ENCODE measurements at places on chromosomes 4 and X.

DNA sequence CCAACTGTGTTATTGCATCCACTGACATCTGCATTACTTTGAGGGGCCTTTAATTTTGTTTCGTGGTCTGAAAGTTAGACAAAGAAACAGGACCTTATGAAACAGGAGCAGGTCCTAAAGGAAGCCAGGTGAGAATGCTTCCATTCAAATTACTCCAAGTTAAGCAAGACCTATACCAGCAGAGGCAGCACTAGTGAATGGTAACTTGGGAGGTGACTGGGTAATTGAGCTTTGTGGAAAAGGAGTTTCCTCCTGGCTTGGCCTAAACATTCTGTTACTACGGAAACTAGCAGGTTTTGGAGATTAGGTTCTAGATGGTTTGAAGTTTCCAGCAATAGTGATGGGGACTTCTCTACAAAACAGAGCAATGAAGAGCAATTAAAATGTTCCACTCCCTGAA is 173.5 kb downstream of the NKX6-1 start:
- no peak for DNase-seq

- peak; percentile 28 for DNase-seq
Observed at GRCh38 chrX:154596290-154596929, 11.5 kb downstream of the CTAG1A start.

GRCh38 chr4:13452927-13453579 is 31.1 kb downstream of the RAB28 start:
- DNase-seq = no peak

GRCh38 chrX:111823128-111823527 is 52.9 kb upstream of the TRPC5OS start:
- no peak for DNase-seq

GRCh38 chr4:77854431-77855111 is 8.1 kb upstream of the MRPL1 start:
- no peak for DNase-seq

DNA sequence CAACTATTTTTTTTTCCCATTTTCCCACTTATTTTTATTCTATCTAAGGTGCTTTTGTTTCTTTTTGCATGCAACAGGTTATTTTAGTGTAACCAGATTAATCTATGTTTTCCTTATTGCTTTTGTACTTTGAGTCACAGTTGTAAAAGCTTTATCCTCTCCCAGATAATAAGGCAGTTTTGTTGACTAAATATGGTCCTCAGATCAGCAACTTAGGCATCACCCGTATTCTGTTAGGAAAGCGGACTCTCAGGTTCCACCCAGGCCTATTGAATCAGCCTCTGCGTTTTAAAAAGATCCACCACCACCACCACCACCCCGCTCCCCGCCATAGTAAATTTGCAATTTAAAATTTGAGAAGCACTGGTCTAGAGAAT is 58.6 kb upstream of the USP9X start:
- DNase-seq = no peak

GRCh38 chr4:129094347-129094746 is 1.0 kb upstream of the SCLT1 start:
- DNase-seq = no peak

GRCh38 chrX:34299451-34299967 is 167.4 kb upstream of the FAM47A start:
- DNase-seq = no peak

DNA sequence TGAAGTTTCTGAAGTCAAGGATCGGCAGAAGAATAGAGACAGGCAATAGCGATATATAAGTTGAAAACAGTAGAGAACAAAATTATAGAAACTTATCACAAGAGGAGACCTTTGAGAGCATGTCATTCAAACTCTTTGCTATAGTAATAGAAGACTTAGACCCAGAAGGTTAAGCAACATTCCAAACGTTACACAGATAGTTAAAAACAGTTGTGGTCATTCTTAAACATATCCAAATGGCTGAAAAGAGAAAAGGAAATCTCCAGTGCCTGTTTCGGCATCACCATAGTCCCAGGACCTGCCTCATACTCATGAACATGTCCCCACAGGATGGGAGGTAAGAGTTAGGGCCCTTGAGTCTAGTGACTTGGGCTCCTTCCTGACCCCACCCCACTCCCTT is 258.1 kb upstream of the NOCT start:
- DNase-seq = no peak

DNA sequence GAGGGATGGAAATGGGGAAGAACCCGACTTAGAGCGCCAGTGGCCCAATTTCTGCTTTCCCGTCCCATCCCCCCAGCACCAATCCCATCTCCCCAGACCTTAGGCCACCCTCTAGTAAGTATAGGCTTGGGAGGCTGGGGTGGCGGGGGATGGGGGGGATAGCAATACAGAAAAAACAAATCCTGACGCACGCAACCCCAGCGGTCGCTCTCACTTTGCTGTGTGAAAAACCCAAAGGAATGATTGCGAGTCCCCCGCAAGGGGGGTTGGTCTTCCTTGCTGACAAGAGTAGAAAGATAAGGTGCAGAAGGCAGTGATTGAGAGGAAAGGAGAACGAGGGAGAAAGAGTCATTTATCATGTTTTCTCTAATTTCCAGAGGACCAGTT is 863 bp downstream of the CPE start:
- no peak for DNase-seq

GRCh38 chr4:47566566-47566965 is 81.5 kb downstream of the ATP10D start:
- DNase-seq = no peak

DNA sequence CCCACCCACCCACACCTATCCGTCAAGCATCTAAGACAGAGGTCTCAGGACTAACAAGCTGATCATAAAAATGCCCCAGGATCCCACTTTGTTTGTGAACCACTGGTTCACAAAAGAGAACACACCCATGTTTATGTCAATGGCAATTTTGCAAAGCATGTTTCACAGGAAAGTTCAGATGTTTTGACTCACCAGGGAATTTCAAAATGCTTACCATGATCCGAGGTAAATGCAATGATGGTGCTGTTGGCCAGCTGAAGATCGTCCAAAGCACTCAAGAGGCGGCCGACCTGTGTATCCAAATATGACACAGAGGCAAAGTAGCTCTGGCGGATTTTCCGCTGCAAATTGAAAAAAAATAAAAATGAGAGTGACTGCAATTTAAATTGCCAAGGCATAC is 15.0 kb downstream of the IDS start:
- no peak for DNase-seq

DNA sequence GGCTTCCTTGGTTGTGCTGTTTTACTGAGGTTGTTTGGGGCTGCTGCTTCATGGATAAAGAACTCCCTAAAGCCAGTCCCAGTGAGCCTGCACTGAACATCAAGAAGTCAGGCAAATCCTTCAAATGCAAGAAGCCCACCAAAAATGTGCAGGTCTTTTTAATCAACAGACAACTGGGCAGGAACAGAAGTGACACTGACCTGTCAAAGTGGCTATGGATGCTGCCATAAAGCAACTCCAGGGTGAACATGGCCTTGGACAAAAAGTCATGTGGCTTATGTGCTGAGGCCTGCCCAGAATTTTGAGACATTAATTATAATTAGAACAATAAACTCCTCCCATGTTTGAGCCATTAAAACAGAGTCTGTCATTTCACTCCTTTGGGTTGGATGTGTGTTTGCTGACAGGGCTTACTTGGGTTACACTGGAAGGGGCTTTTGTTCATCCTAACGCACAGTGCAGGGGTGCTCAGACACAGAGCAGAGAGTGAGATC is at the start of gene ETDC:
TSS of gene ETDC (plus strand) at position 51 of the 494 bp plus-strand sequence. CDS start at position 51, 0 bp downstream.
- DNase-seq = no peak

GRCh38 chrX:39815631-39816030 is 282.1 kb downstream of the BCOR start:
- no peak for DNase-seq

- peak; percentile 43 for DNase-seq
Observed at GRCh38 chrX:129833153-129833990, 10.3 kb downstream of the ZDHHC9 start.

DNA sequence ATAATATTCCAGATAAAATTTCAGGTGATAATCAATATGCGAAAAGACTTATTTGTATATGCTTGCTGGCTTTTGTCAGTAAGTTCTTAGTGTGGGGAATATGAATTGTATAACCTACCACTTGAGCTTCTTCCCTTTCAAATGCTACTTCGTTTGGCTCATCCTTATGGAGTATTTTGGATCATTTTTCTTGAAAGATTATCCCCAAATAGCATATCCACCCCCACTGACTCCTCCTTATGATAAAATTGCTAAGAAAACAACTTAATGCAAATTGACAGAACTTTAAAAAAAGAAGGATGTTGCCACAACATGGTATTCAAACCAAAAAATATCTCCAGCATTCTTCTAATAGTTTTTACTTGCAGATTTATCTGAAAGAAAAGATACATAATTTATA is 393.3 kb downstream of the PPP3CA start:
- DNase-seq = no peak

DNA sequence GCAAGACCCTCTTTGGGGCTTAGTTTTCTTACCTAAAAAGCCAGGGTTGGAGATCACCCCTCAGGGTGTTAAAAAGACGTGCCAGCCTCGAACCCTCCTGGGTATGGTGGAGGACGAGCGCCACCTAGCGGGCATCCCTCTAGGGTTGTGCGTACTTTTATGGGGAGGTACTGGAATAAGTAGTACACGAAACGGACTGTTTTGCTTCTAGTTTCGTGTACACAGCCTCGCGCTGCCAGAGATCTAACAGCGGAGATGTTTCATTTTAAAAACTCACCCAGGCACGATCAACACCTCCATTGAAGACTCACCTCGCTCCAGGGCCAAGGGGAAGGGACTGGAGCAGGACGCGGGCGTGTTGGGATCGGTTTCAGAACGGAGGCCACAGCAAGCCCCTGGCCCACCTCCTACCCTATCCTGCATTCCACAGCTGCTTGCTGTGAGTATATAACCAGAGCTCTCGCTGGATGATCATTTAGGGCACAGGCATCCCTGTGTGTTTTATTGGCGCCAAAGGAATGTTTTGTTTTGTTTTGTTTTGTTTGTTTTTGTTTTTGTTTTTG is 4.8 kb upstream of the NKX3-2 start:
- DNase-seq = peak; percentile 90

- no peak for DNase-seq
Observed at GRCh38 chr4:7166981-7167700, 25.2 kb upstream of the SORCS2 start.

GRCh38 chr4:37934096-37934495 is 26.1 kb upstream of the PTTG2 start:
- no peak for DNase-seq

GRCh38 chrX:151505796-151506195 is 57.7 kb upstream of the PASD1 start:
- no peak for DNase-seq

GRCh38 chr4:84531689-84532088 is 32.6 kb upstream of the NKX6-1 start:
- DNase-seq = no peak

- DNase-seq = no peak
Observed at GRCh38 chr4:48902266-48902665, 4.3 kb downstream of the OCIAD2 start.

- no peak for DNase-seq
Observed at GRCh38 chr4:146458594-146458993, 63.1 kb downstream of the SLC10A7 start.

- DNase-seq = no peak
Observed at GRCh38 chr4:27007507-27007906, 146.9 kb downstream of the STIM2 start.

DNA sequence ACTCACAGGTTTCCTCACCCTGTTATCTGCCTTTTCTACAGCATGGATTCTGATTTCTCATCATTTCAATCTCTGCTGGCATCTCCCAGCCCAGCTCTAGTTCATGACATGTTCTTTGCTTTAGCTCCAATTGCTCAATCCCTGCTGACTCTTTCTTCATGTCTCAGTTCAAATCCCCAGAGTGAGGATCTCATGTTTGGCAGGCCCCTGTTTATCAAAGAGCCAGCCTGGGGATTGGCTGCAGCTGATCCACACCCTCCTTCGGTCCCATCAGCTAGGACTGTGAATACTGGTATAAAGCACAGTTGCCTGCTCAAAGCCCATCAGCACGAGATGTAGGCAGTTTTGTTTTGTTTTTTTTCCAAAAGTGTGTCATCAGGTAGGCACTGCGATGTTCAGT is 14.4 kb upstream of the CC2D2A start:
- DNase-seq = peak; percentile 43

DNA sequence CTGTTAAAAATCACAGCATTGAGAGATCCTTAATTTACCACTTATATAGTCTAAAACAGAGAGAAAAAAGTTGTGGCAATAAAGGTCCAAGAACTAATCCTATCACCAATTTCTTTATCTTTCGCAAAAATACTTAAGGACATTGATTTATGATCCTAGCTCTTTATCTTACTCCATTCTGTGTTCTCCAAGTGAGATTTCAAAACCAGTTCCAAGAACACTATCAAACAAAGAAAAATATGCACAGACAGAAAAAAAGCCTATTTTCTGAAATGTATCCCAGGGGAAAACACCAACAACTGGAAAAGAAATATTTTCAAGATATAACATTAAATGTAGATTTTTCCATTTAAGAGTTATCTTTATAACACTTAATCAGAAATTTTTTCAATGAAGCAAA is 172.8 kb downstream of the APBB2 start:
- DNase-seq = no peak

DNA sequence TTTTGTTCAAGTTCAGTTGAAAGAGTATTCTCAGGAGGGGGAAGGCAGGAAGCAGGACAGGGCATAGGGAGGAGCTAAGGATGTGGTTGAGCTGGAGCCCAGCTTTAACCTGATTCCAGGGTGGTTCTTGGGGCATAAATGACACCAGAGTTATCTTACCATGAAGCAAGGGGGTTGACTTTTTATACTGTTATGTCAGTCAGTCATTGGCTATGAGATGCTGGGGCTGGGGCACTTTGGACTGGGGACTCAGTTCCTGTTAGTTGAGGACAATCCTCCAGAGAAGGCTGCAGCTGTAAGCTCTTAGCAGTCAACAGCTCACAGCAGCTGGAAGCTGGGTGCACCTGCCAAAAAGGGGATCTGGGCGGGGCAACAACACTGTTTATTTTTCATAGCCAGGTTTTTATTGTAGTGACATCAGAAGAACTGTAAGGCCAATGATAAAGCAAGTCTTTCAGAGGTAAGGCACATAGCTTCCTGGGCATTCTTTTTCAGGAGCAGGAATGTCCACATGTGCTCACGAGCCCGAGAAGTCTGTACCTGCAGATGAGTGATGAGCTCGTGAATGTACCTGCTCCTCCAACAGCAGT is 78.5 kb downstream of the MID1IP1 start:
- DNase-seq = no peak

DNA sequence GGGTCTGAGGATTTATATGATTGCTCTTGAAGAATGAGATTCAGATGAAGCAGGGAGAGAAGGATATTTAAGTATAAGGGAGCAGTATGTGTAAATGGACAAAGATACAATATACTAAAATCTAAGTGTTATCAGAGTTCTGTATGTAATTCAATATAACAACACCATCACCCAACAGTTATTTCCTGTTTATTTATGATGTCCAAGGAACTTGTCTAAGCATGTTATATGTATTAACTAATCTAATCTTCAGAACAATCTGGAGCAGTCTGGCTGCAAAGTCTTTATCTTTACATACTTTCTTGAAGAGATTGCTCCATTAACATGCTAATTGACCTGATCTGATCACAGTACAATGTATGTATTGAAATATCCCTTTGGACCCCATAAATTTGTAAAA is 203.8 kb upstream of the WDFY3 start:
- no peak for DNase-seq
